ENCODE measurements at places on chromosomes 7 and 10.

DNA sequence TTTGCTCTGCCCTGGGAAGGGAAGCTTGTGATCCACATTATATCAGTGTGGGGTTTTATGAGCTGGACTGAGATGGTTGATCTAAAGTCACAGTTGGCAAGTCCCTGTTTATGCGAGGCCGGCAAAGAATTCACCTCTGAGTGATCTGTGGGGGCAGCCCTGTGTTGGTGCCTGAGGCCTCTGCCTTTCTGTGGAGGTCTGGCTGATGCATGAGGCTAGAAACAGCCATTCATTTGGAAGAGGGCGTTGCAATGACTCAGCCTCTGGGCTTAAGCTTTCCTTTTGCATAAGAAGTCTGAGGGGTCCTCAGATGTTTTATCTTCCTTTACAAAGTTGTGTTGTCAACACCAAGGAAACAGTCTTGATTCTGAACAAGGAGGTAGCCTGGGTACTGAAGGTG lies 126.9 kb downstream of the MGMT start:
- DNase-seq = no peak

GRCh38 chr10:79260811-79261740 lies 86.2 kb upstream of the PPIF start:
- no peak for DNase-seq

GRCh38 chr7:29287366-29287765 lies 92.8 kb downstream of the CHN2 start:
- DNase-seq = no peak

- DNase-seq = no peak
These were observed 373.5 kb downstream of the KCNMA1 start for GRCh38 chr10:77264107-77264506.

DNA sequence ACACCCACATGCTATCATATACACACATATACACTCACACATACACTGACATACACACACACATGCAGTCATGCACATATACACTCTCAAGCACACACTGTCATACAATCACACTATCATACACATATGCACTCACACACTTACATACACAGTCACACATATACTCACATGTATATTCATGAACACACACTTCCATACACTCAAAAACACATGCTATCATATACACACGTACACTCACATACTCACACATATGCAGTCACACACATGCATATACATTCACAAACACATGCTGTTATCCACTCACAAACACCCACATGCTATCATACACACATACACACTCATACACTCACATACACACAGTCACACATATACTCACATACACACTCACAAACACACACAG lies 71.0 kb upstream of the PLXNA4 start:
- DNase-seq = no peak

DNA sequence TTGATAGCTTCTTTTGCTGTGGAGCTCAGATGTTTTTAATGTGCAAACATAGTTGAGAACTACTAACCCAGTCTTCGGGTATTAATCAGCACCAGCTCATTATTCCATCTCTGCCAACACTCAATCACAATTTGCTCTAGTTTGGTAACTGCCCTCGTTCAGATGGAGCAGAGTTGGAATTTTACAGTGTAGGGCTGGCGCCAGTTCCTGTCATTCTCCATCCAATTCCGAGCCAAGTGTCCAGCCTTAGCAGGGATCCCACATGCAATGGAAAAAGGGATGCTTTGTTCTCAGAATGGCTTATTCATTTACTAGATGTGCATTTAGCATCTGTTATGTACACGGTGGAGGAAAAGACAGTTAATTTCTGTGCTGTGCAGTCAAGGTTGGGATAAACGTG lies 504.5 kb upstream of the GALNT17 start:
- DNase-seq = no peak

DNA sequence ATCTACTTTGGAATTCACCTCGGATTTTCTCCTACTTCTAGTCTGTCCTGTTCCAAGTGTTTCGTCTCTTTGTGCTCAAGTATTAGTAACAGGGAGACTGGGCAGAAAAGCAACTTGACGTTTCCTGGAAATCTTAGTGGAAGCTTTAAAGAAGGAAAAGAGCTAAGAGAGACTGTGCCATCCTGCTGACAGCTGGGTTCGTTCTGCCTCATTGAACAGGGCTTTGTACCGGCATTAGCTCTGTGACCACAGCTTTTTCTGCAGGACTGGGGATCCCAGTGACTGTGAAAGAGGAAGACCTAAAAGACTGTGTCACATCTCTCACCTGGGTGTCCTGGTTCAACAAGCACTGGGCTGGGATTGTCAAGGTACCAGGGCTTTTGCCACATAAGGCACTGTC lies 70.8 kb upstream of the CDCA7L start:
- DNase-seq = no peak

- no peak for DNase-seq
These were observed 35.7 kb upstream of the MTPAP start for GRCh38 chr10:30384701-30385201.

DNA sequence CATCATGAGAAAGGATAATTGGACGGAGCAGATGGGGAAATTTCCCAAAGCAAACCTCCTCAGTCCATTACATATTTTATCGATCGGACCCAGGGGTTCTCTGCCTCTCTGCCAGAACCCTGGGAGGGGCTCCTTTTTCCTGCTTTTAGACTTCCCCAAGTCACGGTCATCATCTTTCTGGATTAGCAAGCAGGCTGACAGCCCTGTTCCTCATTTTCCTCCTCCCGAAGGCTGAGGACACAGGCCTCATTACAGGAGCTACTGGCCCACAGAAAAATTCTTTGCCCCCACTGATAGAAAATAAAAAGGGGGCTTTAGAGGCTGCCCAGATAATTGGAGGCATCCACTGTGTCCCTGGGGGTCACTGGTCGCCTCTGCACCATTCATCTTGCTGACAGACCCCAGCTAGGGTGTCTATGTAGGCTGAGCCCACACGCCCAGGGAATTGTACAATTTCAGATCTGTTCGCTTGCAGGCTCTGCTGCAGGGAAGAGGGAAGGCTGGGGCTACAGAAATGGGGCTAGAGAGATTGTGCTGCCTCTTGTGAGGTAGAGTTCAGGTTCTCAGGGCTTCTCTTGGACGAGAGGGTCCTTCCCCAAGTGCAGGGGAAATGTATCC lies 125.7 kb upstream of the SDK1 start:
- no peak for DNase-seq

GRCh38 chr7:105650382-105650970 lies 69.2 kb upstream of the EFCAB10 start:
- DNase-seq = no peak

GRCh38 chr10:99850767-99851340 lies 68.4 kb downstream of the ABCC2 start:
- no peak for DNase-seq

DNA sequence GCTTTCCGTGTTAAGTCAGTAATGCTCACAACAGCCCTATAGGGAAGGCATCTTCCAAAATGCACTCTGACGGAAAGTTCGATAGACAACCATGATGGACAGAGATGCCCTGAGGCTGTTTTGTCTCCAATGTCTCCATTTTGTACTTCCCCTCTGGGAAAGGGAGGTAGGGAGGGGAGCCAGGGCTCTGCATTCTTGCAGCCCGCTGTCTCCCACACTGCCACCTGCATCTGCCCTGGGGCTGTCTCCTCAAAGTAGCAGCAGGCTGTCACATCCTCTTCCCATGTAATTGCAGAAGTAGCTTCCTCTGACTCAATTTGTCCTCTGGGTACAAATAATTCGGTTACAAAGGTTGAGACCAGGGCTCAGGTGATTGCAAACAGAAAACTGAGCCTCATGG lies 131.4 kb downstream of the GPAM start:
- no peak for DNase-seq

DNA sequence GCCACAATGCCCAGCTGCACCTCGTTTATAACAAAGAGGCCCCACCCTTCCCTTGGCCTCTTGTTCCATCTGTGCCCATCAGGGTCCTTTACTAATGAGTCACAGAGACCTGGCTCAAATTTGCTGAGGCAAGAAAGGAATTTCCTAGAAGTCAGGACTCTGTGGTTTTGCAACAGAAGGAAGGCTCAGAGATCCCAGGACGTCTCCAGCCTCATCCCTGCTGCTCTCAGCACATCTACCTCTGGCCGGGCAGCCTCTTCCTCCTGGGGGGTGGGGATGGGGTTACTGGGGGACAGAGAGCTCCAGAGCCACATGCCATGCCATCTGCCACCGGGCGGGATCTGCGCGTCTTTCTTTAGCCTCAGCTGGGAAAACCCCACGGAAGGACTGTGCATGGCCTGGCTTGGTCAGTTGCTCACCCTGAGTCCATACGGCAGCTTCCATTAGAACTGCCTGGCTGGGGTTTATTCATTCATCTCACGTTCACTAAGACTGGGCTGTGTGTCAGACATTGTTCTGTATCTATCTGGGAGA lies 41.9 kb upstream of the PSMG3 start:
- DNase-seq = no peak

DNA sequence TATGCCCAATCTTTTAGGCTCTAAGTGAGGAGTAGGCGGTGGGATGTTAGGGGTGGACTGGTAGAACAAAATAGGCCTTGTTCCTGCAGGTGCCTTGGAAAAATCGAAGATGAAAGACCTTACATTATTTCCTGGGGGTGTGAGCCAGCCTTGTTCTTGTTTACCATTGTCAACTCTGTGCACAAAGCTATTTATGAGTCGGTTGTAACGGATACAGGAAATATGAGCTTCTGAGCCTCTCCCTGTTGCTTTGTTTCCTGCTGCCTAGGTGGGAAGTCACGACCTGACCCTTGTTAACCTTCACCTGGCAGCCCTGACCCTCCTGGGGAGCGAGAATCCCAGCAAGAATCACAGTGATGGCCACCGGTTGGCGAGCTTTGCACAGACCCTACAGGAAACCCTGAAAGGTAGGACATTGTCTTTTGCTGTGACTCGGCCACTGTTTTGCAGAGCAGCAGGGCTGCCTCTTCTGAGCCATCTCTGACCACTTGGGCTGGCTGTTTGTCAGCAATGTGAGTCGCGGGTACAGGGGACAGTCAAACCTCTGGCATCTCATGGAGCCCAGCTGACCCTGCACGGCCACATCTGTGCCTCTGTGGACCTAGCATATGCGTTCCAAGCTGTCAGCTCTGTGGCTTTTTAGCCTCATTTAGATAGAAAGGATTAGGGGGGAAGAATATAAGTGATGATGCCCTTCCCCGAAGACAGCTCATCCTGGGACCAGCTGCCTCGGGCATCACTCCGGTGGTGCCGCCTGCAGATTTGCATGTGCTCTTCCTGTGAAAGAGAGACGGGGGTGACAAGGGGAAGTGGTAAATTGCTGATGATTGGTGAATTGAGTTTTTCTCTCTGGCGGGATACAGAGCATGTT lies 102.1 kb upstream of the ANLN start:
- DNase-seq = no peak
